Adrenal gland (tissue), 19 donors: ENCODE measurements at places on chromosomes 4 and X. TPM values are rescaled to one million over a fixed set of nuclear protein-coding genes. Genes with fewer than 3 reads are reported as not detected.

DNA sequence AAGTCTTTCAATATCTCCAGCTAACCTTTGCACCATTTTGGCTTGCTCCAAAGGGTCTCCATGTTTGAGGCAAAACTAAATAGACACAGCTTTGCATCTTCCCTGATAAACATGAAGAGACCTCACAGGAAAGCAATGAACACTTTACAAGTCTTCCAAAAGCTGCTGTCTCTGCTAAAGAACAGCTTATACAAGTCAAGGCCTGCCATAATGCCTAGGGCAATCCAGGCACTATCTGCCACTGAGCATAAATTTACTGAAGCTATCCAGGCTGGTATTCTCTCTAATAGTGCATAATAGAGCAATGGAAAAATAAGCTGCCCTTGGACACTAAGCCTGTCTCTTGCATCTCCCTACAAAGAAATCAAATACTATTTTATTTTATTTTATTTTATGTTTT lies 60.1 kb upstream of the S100G start:
- no peak for DNase-seq

GRCh38 chr4:14151101-14151500 lies 523.6 kb upstream of the BOD1L1 start:
- DNase-seq, result no peak

The SSX4B gene
- not detected for polyA plus RNA-seq

DNA sequence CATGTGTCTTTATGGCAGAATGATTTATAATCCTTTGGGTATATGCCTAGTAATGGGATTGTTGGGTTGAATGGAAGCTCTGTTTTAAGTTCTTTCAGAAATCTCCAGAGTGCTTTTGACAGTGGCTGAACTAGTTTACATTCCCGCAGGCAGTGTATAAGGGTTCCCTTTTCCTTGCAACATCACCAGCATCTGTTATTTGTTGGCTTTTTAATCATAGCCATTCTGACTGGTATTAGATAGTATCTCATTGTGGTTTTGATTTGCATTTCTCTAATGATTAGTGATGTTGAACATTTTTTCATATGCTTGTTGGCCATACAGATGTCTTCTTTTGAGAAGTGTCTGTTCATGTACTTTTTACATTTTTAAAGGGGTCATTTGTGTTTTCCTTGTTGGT lies 129.8 kb downstream of the TBCK start:
- DNase-seq, result no peak

- peak; percentile 22 for DNase-seq
Measured at GRCh38 chrX:110384490-110384889, 25.8 kb downstream of the RTL9 start.

DNA sequence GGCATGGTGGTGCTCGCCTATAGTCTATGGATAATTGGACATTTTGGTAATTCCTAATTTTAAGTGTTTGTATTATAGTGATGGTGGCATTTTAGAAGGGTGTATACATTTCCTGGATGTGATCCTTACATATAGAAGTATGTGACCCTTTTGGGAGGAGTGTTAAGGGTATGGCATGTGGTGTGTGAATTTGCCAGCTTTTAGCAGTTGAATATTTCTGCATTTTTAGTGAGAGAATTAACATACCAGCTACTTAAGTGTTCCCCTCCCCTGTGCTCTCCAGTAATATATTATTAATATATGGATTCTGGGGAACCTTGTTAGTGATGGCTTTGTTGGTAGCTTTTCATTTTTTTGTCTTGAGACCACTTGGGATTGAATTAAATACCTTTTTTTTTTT lies 55.3 kb downstream of the STAG2 start:
- no peak for DNase-seq

The MAGEA8 gene
- polyA plus RNA-seq, result not detected

The XAGE1A gene
- not detected for polyA plus RNA-seq

- no peak for DNase-seq
Measured at GRCh38 chr4:40337523-40337922, 2.4 kb downstream of the CHRNA9 start.

- DNase-seq, result peak; percentile 63
Measured at GRCh38 chrX:48045410-48046311, 25.8 kb downstream of the ZNF630 start.

GRCh38 chr4:14234307-14234706 lies 606.8 kb upstream of the BOD1L1 start:
- DNase-seq, result no peak

GRCh38 chrX:135395064-135395463 lies 26.7 kb upstream of the SMIM10L2A start:
- DNase-seq, result no peak
